ENCODE measurements at places on chromosomes 4 and X.

DNA sequence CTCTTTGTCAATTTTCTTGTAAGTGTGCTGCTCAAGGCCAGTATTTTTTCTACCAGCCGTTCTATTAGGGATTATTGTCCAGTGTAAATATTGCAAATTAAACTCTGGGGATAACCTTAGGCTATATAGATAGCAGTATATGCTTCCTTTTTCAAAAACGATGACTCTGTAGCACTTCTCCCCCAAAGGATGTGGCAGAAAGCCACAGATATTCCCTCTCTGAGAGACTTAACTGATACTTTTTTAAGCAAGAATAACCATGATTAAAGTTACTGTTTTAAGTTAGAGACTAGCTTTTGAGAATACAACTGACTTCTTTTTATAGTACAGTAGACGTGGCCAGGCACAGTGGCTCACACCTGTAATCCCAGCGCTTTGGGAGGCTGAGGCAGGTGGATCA lies 130.0 kb downstream of the FHIP1A start:
- no peak for DNase-seq

DNA sequence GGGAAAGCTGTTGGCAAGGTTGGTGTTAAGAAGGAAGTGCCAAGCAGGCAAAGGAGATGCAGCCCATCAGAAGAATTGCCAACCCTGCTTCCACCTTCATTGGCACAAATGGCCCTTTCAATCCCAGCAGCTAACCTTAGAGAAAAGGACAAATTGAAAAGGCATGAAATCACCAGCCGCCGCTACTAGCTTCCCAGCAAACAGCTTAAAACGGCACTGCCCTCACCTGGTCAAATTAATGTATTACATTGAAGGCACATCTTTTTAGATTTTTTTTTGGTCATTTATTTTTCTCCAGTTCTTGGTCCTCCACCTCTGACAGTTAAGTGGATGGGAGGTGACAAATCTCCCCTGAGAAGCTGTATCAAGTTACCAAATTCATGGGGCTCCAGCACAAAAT lies 51.0 kb upstream of the NHSL2 start:
- no peak for DNase-seq

DNA sequence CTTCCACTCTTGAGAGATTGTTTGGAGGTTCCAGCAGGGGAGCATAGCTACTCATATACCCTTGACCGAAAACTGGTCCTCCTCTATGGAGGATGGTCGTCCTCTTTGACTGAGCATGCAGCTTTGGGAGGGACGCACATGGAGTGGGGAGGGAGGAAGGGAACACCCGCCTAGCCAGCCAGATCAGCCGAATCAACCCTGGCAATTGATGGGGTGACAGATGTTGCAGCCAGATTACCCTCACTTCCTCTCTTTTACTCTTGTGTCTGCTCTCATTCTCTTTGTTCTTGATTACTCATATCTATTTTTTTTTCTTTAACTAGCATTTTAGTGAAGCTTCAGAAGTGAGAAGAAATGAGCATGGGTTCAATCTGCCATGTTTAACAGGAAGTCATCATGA lies 19.6 kb downstream of the MGST2 start:
- no peak for DNase-seq

GRCh38 chr4:8419222-8420041 lies 21.1 kb downstream of the ACOX3 start:
- DNase-seq, result no peak

DNA sequence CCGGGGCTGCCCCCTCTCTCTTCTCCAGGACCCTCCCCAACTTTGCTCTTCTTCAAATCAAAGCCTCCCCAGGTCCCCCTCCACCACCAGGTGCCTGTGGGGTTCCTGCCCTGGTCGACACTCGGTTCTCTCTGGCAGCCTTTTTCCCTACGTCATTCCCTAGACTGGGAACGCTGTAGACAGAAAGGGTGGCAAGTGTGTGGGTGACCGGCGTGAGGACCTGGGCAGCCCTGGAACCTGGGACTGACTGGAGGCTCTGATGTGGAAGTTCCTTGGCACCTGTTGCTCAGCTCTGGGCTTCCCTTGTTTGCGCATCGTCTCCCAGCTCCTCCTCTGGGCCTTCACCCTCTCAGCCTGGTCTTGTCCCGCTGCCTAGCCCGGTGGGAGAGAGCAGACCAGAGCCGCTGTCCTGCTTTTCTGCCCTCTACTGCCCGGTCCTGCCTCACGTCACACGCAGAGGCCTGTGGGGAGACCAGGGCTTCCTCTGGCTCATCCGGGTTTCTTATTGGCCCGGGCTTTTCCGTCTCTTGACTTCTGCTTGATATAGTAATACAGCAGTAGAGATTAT lies 1.3 kb downstream of the TACC3 start:
- DNase-seq, result no peak
